GM20000 (cell line): ENCODE measurements at places on chromosomes 12 and 14.

DNA sequence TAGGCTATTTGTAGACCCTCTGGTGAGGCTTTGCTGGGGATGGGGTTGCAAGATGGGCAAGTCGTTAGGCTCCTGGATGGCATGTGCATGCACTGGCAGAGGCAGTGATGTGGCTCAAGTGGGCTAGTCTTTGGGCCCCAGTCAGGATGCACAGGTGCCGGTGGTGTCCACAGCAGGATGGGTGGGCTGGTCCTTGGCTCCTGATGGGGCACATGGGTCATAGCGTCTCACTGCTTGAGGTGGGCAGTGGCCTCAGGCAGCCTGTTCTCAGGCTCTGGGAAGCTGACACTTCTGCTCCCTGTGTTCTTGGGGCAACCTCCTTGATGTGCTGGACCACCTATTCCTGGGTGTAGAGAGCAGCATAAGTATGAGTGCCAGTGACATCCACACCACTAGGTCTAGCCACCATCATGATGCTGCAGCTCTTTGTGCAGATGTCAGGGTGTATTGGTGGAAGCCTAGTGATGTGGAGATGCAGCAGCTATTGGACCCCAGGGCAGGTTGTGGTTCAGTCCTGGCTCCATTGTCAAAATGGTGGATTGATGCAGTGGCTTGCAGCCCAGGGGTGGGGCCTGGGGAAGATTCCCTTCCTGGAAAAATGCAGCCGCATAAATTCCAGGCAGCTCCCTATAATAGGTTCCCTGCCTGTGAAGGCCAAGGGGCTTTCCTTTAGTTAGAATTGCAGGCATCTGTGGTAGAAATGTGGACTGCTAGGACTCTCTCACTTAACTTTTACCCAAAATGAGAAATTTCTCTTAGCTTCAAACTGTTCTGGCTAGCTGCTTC is 742.5 kb upstream of the MDGA2 start:
- no peak for DNase-seq

- DNase-seq = peak; percentile 84
Observed at GRCh38 chr12:121513464-121514183, 67.2 kb downstream of the KDM2B start.

GRCh38 chr14:94697773-94698556 is 71.9 kb downstream of the GSC start:
- DNase-seq = no peak

- no peak for DNase-seq
Observed at GRCh38 chr12:51517800-51518199, 73.2 kb upstream of the SCN8A start.

- no peak for DNase-seq
Observed at GRCh38 chr14:49992448-49992847, 99.6 kb downstream of the ARF6 start.

GRCh38 chr14:68361231-68361630 is 431.6 kb downstream of the ZFP36L1 start:
- no peak for DNase-seq

- peak; percentile 93 for DNase-seq
Observed at GRCh38 chr12:112108202-112109079, at the start of gene NAA25. TSS of gene NAA25 (minus strand) at chr12:112108783. CDS start at chr12:112108773, 10 bp downstream.

GRCh38 chr14:50937325-50937724 is 7.0 kb downstream of the PYGL start:
- DNase-seq = no peak

- DNase-seq = no peak
Observed at GRCh38 chr14:77924141-77924948, 124.4 kb downstream of the ADCK1 start.

- DNase-seq = no peak
Observed at GRCh38 chr12:125271892-125272291, 206.7 kb downstream of the AACS start.

- DNase-seq = peak; percentile 10
Observed at GRCh38 chr14:66509874-66510273, 1.9 kb downstream of the GPHN start.

DNA sequence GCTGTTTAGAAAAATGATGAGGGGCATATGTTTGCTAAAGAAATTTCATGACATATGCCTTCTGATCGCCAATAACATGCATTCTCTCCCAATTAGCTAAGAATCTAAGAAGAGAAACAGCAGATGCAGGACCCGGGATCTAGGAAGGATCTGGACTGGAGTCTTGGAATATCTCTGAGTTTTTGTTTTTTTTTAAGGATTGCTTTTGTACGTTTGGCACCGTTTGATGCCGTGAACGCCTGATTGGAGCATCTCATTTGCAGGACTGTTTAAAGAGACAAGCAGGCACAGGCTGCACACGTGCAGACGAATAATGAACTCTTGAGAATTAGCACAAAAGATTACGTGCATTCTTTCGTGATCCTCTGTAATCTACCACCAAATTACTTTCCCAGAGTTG is 13.6 kb downstream of the EML1 start:
- DNase-seq = no peak

DNA sequence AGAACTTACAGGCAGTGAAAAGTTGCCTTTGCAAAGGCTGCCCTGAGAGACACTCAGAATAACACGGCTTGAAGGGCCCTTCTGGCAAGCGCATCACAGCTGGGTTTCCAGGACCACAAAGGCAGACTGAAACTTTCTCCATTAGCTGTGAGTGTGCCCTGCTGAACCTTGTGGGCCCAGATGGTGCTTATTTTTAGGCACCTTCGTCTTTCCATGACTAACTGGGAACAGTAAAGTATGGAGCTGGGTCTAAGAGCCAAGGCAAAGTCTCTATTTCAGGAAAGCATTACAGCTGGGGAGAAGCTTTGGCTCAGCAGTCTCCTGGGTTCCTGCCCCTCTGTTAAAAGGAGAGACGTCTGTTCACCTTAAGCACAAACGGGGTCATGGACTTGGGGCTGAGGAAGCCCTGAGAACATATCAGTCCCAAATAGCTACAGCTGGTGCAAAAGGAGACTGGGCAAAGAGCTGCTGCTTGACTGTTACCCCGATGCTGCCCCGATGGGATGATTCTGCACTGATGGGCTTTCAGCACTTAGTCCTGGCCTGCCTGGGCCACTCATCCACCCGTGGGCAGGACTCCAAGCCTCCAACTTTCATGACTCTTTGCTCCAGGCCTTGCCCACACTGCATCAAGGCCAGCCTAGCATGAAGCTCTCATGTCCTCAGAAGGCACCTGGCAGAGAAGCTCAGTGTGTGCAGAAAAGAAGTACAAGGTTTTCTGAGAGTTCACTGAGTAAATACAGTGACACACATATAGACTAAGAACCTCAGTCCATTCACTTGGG is 248.3 kb downstream of the PHLDA1 start:
- no peak for DNase-seq

DNA sequence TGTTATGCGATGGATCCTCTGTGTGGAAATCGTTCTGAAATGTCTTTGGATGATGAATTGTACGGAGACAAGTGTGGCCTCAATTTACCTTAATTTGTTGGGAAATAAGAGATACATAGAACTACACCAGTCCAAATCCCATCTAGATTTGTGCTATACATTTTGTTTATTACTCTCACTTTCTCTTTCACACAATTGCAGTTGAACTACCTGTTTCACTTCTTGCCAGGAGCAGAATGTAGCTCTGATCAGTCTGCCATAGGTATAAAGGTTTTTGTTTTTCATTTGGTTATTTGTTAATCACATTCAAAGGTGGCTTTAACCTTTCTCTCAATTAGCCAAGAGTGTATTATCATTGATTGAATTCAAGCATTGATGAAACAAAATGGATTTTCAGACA is 268.2 kb downstream of the SNAPC1 start:
- DNase-seq = peak; percentile 20

DNA sequence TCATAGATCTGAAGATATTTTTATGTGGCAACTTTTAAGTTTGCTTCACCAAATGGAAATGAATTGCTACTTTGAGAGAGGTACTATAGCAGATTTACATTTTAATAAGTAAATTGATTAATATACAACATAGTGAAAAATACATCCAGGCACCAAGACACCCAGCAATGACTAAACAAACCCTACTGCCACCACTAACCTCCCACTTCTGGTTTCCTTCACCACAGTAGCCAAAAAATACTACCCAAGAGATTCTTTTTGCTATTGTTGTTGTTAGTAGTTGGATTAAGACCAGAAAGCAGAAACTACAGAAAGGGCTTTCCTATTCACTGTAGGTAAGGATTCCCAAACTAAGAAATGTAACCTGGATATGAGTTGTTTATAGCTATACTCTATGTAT is 54.1 kb downstream of the COCH start:
- peak; percentile 1 for DNase-seq

DNA sequence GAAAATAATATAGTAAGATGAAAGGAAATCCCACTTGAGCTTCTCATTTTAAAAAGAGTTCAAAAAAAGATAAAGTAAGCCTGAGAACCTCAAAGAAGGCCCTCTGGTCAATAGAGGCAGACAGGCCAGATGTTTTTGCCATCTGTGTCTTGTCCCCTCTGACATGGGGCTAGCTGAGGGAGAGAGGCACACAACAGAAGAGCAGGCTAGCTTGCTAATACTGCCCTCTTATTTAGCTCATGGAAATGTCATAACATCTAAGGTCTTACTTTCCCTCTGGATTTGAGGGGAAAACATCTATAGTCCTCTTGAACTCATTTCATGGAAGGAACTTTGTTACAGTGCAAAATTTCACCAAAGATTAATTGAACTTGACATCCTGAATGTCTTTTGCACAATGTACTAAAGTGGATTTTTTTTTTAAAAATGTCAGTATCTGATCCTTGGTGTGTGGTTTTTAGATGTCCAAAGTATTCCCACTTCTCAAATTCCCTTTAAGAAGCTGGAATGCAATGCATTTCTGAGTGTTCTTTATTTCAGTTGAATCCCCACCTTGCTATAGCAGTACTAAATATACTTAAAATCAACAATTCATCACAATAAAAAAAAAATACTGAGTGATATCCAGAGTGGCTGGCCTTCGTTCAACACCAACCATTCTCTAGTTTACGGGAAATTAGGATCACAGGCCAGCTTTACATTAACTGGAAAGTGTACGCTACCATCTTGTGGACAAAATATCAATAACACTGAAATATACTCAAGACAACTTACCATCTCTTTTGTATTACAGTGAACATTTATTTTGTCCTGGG is 176.7 kb downstream of the PAH start:
- peak; percentile 28 for DNase-seq

- no peak for DNase-seq
Observed at GRCh38 chr12:89621521-89621920, 87.1 kb downstream of the ATP2B1 start.

DNA sequence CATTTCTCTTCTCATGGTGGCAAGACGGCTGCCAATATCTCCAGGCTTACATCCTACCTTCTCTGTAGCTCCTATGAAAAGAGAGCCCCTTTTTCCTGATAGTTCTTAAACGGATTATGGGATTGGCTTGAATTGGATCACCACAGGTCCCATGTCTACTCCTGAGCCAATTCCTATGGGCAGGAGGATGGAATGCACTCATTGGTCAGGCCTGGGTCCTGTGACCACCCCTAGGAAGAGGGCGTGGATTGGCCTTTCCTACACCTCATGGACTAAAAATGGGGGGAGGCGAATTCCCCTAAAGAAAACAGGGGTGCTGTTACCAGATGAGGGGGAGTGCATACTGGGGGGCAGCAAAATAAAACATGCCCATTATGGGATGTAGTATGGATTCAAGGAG is 108.8 kb downstream of the PTPN11 start:
- DNase-seq = no peak

- DNase-seq = no peak
Observed at GRCh38 chr14:55274146-55274545, 2.9 kb downstream of the FBXO34 start.

GRCh38 chr12:13839365-13840336 is 141.8 kb downstream of the GRIN2B start:
- no peak for DNase-seq

DNA sequence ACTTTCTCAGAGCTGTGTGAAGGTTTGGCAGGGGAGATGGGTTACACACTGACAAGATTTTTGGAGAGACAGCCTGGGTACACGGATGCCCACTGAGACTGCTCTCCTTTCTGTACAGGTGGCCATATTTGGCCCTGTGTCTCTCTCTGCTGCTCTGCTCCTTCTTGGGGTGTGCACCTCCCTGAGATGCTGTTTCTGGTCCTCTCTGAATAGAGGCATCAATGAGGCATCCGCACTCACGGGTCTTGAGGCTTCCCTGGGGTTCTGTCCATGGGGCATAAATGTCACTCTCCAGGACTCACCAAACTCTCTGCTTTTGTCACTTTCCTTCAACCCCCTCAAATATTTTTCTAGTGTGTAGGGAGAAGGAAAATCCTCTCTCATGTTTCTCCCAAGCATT is 77.5 kb downstream of the TTC8 start:
- DNase-seq = no peak

DNA sequence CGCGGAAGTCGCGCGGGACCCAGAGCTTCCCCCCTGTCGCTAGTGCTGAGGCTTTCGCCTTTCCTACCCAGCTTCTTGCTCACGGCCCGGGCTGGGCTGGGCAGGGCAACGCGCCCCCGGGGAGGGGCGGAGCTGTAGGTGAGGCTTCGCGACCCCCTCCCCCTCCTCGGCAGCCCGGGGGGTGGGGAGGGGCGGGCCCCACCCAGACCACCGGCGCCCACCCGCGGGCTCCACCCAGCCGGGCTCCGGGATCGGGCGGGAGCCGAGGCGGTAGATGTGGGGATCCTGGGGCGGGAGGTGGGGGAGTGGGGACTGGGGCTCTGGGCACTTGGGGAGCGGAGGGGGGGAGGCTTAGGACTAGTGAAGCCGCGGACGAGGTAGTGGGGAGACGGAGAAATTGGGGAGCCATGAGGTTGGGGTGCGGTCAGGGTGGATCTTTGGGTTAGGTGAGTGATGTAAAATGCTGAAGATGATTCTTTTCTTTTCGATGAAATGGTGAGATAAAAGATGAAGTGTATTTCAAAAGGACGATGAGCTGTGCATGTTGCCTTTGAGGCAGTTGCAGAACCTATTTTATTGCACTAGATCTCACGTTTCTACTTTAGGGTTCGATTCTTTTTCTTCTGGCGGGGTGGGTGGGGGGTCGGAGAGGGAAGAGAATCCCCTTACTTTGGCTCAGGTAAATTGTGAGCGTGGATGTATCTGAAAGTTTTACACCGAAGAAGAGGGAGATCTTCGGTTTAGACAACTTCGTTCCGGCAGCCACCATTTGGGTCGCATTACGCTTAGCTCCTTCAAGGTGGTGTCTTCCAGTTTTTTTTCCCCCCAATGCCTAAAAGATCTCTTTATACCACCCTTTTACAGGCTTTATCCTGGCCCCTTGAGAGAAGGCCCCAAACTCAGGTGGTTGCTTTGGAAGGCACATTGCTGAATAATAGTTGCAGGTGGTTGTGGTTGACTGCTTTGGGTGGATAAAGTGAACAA is 619 bp downstream of the ERC1 start:
- DNase-seq = no peak

DNA sequence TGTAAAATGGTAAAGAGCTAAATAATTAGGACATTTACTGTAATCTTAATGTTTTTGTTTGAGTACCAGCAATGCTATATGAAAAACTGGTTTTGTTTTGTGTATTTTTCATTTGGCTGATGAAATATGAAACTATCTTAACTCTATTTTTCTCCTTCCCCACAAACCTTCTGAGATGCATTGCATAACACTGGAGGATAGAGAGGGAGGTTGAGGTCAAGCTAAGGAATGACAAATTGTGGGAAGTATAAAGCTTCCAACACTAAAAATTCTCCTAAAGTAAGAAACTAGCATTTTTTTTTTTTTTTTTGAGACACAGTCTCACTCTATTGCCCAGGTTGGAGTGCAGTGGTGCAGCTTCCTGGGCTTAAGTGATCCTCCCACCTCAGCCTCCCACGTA is 31.5 kb upstream of the SRP54 start:
- no peak for DNase-seq

- DNase-seq = no peak
Observed at GRCh38 chr14:102154821-102155549, 15.3 kb downstream of the WDR20 start.

- no peak for DNase-seq
Observed at GRCh38 chr12:97159377-97159776, 252.3 kb downstream of the NEDD1 start.
